ENCODE measurements at places on chromosomes 11 and 22.

DNA sequence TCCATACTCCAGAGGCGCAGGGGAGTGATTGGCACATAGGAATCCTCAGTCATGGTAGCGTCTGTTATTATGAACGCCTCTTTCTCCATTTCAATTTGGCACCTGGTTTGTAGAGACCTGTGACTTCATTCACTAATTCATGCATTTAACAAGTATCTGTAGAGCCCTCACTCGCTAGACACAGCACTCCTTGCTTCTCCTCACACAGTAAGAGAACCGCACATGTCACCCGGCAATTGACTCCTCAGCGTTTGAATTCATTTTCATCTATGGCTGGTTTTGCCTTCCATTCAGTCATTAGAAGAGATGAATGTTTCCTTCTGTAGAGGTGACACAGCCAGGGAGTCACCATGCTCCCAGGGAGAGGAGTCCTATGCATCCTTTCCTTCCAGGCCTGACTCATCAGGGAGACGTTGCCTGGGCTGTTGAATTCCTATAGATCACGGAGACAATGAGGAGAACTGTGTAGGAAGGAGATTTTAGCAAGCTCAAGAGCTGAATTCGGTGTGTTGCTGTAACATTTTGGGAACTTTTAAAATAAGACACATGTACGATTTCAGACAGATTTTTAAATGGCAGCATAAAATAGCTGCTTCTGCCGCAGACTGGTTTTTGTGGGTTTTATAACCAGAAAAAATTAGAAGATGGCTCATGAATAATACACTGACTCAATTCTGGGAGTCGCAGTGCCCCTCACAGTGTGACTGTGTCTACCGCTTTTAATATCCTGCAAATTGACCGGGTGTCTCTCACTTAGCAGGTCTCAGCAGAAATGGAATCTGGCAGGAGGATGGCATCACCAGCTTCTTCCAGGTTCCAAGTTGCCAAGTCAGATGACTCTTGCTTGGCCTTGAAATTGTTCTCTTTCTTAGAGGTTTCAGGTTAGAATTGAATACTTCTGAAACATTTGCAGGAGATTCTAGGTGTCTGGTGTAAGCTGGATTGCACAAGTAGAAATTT is 44.4 kb upstream of the CLMP start:
- DNase-seq, result no peak

GRCh38 chr11:8028766-8029165 is 41.6 kb downstream of the EIF3F start:
- no peak for DNase-seq

DNA sequence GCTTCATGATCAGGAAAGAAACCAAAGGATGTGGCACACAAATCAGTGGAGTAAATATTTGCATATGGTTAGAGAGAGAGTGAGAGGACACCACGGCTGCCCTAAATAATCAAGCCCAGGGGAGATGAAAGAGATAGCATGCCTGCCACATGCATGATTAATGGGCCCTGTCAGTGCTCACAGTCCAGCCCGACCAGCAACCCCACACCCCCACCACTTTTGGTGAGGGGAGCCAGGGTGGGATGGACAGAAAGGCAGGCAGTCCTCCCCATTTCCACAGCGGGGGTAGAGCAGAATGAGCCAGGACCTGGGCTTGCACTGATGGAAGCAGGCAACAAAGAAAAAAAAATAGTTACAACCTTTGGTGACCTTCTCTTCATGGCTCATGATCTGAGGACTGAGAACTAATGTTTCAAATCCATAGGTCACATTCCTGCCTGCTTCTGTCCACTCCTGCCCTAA is 545.0 kb downstream of the ETS1 start:
- DNase-seq, result no peak

GRCh38 chr11:34926101-34926830 is 9.8 kb downstream of the PDHX start:
- peak; percentile 42 for DNase-seq

DNA sequence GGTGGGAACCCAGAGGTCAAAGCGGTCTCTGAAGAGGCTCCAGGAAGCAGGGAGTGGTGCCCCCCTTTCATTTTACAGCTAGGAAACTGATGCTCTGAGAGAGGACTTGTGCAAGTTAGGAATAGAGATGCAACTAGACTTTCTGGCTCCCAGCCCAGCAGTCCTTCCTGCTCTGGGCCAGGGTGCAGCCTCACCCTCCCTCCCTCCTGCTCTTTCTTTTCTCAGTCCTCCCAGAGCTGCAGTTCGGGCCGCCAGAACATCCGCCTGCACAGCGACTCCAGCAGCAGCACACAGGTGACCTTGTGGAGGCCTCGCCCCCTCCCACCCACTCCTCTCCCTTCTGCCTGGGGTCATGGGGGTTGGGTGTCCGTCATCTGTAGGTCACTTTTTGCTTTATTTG is 51.5 kb downstream of the LHFPL7 start:
- peak; percentile 63 for DNase-seq

- no peak for DNase-seq
These were observed 134.4 kb downstream of the CSNK2A3 start for GRCh38 chr11:11218629-11218986.

DNA sequence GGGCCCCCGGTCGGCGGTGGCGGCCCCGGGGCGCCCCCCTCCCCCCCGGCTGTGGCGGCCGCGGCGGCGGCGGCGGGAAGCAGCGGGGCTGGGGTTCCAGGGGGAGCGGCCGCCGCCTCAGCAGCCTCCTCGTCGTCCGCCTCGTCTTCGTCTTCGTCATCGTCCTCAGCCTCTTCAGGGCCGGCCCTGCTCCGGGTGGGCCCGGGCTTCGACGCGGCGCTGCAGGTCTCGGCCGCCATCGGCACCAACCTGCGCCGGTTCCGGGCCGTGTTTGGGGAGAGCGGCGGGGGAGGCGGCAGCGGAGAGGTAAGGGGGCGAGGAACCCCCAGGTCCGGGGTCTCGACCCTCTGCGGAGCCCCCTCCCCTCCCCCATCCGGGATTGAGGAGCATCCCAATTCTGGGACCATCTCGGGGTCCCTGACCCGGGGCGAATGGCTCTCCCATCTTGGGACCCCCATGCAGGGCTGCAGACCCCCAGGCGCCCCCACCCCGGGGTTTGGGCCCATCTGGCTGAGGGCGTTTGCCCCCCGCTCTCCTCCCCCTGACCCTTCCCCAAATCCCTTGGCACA is 431 bp downstream of the KMT2A start:
- DNase-seq, result no peak

GRCh38 chr11:59787816-59788215 is 22.8 kb downstream of the MRPL16 start:
- DNase-seq, result no peak

All from COR-L47 (cell line).